Activated CD8-positive, alpha-beta T cell treated with anti-CD3 and anti-CD28 coated beads for 36 hours (primary cell): ENCODE measurements at places on chromosomes 16 and 17. TPM values are rescaled to one million over a fixed set of nuclear protein-coding genes. Genes with fewer than 3 reads are reported as not detected.

SMARCE1 gene
- 92.5 TPM for total RNA-seq

GPR179 gene
- total RNA-seq, result not detected

EPOP gene
- 31.8 TPM for total RNA-seq

GINS2 gene
- total RNA-seq, result 59.9 TPM

NFATC2IP gene
- 63.8 TPM for total RNA-seq

SECTM1 gene
- 0.50 TPM for total RNA-seq

GLIS2 gene
- 0.49 TPM for total RNA-seq

TP53TG3D gene
- not detected for total RNA-seq

TMEM101 gene
- 26.1 TPM for total RNA-seq

- peak; percentile 55 for DNase-seq
Measured at GRCh38 chr16:84266451-84266850, 26.6 kb upstream of the KCNG4 start.

DNA sequence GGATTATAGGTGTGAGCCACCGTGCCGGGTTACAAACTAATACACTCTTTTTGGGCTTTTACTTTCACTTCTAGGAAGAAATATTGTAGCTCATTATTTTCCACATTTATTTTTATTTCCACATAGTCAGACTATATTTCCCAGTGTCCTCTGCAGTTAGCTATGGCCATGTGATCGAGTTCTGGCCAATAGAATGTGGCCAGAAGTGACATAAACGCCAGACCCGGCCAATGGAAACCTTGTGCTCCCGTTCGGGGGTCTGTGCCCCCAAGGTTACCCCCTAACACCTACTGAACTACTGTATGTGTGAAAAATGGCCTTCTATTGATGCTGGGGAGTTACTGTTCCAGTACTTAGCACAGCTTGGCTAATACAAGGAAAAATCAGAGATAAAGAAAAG, 13.2 kb upstream of the RPTOR start:
- no peak for DNase-seq

DNA sequence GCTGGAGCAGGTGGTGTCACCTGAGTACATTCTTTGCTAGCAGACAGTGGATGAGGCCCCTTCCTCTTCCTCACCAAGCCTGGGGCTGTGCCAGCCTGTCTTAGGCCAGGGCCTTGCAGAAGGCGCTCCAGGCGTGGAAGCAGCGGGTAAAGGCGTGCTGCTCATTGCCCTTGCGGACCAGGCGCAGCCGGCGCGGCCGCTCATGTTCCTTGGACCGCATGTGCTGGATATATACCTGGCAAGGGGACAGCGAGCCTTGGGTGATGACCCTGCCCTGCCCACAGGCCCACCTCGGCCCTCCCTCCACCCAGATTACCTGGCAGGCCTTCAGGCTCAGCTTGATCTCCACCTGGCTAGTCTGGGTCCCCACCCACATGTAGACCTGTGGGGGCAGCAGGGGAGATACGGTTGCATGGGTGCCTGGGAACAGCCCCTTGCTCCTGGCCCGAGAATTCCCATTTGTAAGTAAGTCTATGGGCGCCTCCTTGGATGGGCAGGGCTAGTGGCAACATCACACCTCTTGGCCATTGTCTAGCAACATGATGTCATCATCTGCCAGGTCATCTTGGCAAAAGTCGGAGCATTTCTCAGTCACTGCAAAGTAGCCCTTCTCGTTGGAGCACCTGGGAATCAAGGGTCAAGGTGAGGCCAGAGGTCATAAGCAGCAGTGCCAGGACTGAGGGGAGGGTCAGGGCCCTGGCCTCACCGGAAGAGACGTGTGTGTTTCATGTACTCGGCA, 13.3 kb downstream of the FLII start:
- no peak for DNase-seq

DNA sequence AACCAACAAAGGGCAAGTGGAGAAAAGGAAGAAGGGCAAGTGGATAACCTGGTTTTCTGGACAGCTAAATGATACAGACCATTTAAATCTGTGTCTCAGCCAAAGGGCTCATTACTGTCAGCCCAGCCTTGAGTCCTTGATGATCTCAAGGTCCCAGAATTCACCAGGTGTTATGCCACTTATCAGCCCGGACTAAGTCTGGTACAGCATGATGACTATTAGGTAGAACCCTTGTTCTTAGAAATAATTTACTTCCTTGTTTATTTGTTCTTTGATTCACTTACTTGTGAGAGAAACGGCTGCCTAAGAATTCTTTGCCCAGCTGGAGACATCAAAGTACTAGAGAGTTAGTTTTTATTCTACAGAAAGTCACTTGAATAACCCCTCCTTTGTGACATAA, 3.5 kb downstream of the PDILT start:
- DNase-seq, result no peak

DNA sequence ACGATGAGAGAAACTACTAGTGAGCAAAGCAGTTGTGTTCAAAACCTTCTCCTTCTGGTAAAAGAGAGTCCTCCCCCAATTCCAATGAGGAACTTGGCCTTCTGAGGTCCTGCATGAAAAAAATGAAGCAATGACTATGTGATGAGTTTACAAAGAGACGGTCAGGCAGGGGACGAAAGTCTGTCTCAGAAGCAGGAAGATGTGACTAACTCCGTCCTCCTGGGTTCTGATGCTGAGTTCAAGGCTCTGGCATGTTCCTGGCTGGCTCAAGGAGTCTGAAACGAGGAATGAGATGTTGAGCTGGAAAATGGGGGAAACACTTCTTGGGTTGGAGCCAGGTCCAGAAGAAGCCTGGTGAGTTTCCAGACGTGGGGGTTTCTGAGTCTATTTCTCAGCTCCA, 129.6 kb downstream of the CPPED1 start:
- DNase-seq, result no peak

DNA sequence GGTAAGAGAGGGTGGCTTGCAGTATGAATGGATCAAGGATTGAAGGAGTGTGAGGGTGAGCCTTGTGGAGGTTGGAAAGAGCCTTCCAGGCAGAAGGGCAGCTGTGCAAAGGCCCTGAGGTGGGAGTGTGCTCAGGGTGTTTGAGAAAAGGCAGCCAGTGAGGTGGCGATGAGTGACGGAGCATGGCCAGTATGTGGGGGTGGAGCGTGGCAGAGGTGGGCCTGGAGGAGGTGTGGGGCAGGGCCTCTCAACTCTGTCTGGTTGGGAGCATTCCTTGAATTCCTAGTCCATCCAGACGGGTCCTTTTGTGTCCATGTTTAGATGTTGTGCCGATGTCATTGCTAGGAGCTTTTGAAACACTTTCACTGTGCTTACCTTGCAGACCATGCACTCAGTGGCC, 51.3 kb downstream of the EPN2 start:
- no peak for DNase-seq

GRCh38 chr17:74235040-74235581, 21.7 kb downstream of the TTYH2 start:
- DNase-seq, result no peak

DNA sequence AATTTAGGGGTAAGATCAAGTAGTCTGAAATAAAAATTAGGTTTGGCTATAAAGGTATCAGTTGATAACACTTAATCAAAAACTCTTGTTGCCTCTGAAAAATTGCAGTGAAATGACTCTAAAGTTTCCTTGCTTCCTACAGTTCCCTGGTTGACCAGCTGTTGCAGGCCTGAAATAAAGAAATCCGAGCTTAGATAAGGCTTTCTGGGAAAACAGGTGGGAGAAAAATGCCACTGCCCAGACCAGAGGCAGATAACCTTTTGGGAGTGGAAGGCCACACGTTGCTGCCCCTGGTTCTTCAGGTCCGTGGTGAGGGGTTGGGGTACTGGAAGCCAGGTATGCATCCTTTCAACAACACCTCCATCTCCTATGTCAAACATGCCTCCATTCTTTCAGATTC, 111.3 kb downstream of the HS3ST3A1 start:
- DNase-seq, result no peak

DNA sequence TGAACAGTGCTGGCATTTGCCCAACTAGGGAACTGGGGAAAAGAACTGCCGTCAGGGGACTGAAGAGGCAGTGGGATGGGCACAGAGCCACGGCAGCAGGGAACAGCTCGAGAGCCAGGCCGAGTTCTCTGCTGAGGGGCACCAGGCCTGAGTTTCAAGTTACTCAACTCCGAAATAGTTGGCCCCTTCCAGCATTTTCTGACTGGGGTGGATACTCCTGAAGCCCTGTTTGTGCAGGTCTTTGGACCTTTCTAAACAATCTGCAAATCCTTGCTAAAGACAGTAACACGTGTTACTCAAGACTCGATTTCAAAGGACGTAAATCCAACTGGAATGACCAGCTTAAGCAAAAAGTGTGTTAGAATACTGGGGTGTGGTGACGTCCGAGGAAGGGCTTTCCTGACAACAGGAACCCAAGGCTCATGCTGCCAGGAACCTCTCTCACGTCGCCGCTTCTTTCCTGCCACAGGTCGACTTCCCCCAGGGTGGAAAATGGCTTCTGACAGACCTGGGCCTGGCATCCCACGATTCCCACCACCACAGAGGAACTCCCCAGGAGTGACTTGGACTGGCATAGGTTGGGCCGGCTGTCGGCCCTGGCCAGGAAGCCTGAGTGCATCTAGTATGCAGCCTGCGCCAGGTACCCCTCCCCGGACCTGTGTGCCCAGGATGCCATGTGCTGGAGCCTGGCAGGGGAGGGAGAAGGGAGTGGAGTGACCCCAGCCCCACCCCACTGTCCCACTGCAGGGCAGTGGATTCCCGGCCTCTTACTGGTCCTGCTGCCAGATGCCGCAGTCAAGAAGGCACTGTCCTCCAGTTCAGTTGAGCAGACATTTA, 71.9 kb downstream of the N4BP1 start:
- DNase-seq, result no peak

DNA sequence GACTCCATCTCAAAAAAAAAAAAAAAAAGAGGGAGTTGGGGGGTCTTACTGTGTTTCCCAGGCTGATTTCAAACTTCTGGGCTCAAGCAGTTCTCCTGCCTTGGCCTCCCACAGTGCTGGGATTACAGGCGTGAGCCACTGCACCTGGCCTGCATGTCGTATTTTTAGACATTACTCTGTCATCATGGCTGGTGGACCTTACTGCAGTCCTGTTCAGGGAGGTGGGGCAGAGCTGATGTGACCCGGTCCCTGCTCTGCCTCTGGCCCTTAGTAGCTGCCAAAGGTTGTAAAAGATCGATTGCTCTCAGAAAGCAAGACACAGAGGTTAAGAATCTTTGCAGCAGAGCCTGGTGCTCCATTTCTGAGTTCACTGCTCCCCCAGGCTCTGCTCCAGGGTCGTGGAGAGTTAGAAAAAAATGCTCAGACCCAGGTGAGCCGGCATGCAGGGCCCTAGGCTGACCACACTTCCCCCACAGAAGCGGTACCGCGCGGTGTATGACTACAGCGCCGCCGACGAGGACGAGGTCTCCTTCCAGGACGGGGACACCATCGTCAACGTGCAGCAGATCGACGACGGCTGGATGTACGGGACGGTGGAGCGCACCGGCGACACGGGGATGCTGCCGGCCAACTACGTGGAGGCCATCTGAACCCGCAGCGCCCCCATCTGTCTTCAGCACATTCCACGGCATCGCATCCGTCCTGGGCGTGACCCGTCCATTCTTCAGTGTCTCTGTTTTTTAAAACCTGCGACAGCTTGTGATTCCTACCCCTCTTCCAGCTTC, 7.1 kb upstream of the LASP1NB start:
- DNase-seq, result no peak

DNA sequence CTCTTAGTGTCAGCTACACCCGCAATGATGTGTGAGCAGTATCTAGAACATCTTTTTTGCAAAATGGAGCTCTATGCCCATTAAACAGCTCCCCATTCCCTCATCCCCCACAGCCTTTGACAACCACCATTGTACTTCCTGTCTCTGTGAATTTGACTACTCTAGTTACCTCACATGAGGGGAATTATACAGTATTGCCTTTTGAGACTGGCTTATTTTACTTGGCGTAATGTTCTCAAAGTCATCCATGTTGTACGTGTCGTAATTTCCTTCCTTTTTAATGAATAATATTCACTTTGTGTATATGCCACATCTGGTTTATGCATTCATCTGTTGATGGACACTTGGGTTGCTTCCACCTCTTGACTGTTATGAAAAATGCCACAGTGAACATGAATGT, 23.2 kb upstream of the CCL22 start:
- no peak for DNase-seq

DNA sequence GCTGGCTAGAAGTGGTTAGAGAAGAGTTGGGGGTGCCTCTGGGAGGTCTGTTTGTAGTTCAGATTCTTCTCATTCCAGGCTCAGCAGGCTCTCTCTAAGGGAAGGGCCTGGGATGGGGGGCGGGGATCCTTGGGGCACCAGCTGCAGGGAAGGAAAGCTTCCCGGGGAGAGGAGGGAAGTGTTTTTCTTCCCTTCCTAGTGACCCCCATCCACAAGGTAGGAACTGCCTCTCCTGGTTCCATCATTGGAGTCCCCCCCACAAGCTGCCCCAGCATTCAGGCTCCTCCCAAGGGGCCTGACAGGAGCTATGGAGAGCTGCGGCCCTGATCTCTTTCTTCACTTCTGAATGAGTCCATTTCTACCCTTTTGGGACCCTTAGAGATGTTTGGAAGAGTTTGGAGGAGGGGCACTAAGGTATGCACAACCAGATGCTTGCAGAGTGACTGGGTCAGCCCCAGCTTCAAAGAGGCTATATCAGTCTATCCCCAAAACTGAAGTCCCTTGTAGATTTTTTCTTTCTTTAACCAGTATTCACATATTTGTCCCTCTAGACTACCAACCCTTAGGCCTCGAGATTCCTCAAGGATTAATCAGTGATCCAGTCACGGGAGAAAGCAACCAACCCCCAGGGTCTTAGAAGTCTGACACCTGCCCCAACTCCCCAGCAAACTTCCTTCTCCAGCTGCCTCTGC, 13.9 kb upstream of the FZD2 start:
- no peak for DNase-seq

- DNase-seq, result peak; percentile 92
Measured at GRCh38 chr16:67659675-67660563, at the start of gene ACD. ACD (minus strand) TSS chr16:67660260; CDS start chr16:67660220, 40 bp downstream.

GRCh38 chr16:12214509-12214908, 238.0 kb downstream of the SNX29 start:
- DNase-seq, result no peak

DNA sequence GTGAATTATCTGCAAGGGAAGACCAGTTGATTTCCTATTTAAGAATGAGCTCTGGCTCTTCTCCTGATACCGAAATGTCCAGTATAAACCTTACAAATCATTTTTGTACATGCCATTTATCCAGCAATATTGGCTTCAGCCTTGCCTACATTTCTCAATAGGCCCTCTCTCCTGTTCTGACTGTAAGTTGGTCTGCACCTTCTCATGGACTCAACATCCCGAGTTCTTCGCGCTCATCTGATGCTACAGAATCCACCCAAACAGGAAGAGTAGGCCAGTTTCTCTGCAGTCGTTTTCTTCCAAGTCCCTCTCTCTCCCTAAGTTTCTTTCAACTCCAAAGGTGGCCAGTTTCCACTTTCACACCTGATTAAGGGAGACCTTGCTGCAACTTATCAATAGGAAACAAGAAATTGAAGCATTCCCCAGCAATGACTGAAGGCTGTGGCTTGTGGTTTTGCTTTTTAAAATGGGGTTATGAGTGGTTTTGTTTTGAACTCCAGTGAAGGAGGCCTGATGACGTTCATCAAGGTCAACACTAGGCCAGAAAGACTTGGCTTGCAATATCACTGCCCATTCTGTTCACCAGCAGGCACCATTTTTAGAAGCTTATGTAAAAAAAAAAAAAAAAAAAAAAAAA, 383.0 kb downstream of the MAF start:
- DNase-seq, result peak; percentile 45
